NCI-H526 treated with DMSO at 0.1 percent for 48 hours (cell line): ENCODE measurements at places on chromosomes 1 and 21.

DNA sequence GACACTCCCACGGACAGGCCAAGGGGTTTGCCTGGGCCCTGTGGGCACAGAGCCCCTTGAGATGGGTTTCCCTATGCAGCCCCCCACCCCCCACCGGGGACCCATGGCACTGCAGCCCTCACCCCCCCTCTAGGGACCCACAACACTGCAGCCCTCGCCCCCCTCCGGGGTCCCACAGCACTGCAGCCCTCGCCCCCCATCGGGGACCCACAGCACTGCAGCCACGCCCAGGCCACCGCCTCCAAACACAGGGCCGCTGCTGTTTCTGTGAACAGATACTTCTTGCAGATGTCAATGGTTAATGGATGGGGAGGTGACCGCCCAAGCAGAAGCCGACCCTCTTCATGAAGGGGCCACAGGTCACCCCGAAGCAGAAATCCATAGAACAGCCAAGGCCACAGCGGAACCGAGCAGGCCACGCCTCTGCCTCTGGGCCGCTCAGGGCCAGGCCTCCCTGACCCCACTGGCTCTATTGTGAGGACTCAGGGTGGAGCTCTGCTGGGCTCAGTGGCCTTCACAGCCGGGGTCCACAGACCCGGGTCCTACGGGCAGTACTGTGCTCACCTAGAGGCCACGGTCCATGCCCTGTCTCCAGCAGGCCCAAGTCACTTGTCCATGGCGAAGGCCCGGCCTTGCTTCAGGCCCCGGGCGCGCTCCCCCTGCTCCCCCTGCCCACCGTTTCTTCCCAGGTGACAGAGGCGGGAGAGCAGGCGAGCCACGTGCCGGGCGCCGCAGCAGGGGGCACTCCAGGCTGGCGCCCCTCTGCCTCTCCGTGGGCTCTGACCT is 4.1 kb upstream of the POFUT2 start:
- no peak for DNase-seq

DNA sequence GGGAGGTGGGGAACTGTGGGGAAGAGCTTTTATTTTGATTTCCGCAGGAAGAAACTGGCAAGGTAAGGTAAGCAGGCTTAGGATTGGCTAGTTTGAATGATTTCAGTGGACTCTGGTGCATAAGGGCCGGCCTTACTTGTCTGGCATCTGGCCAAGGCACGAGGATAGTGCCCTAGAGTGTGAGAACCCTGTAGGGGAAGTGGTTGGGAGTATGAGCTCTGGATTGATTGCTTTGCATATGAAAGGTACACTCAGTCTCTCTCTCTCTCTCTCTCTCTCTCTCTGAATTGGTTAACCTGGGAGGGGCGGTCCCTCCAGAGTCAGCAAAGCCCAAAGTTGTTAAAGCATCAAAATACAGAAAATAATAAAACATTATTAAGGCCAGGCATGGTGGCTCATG is 463.0 kb downstream of the SIPA1L2 start:
- no peak for DNase-seq

DNA sequence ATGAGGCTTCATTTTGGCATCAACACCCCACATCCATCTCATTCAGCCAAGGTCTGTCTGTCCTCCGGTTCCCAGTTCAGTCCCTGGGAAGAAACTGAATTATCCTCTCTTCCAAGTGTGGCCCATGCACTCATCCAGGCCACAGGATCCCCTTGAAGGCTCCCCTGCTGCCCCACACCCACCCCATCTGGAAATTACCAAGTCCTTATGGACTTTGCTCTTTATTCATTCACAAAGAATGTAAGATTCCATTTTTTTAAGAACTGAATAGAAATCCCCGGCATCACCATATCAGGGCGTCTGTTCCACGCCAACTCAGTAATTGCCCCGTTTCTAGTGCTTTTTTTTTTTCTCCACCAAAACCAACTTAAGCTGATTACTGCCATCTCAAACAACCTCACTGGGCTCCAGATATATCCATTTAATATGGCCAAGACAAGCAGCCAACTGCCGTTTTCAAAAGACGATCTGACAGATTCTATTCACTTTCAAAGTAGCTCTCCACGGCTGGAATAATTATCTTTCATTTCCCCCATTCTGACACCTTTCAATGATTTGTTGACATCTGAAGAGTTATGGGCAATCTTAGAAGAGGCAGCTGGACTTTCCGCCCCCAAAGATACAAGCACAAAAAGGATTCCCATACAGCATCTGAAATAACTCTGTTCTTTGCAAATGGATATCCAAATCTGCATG is 55.9 kb downstream of the OLIG1 start:
- no peak for DNase-seq

- no peak for DNase-seq
These were observed 123.7 kb downstream of the MATN1 start for GRCh38 chr1:30599721-30600120.

GRCh38 chr1:48906164-48906563 is 129.5 kb upstream of the BEND5 start:
- DNase-seq = no peak
